ENCODE measurements at places on chromosomes 12 and 14. TPM values are rescaled to one million over a fixed set of nuclear protein-coding genes. Genes with fewer than 3 reads are reported as not detected.

- no peak for DNase-seq
Measured at GRCh38 chr12:41438854-41439541, 250.9 kb downstream of the PDZRN4 start.

- DNase-seq = no peak
Measured at GRCh38 chr14:70721542-70721941, 79.8 kb downstream of the TTC9 start.

DNA sequence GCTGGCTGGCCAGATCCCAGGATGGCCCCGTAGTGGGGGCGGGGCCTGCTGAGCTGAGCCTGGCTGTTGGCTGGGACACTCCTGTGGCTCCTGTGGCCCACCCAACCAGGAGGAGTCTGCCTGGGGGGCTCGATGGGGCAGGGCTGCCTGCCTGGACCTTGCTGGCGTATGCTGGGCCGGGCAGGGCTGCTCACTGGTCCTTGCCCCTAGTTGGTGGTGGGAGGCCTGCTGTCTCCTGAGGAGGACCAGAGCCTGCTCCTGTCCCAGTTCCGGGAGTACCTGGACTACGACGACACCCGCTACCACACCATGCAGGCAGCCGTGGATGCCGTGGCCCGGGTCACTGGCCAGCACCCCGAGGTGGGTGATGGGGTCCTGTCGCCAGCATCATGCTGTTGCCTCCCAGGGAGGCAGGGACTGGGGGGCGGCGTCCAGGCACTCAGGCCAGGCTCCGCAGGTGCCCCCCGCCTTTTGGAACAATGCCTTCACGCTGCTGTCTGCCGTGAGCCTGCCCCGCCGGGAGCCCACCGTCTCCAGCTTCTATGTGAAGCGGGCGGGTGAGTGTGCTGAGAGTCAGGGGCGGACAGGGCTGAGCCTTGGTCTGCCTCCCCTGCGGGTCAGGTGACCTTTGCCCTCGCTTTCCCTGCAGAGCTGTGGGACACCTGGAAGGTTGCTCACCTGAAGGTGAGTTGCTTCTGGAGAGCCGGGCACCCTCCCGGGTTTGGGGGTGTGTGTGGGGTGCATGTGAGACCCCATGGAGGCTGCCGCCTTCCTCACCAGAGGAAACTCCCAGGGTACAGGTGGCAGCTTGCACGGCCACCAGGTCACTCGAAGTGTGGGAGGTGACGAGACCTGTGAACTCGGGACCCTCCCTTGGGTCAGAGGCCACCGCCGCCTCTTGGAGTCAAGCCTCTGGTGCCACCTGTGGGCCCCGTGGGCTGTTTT is 3.4 kb downstream of the NOC4L start:
- DNase-seq = peak; percentile 72

- no peak for DNase-seq
Measured at GRCh38 chr12:101619026-101619786, 24.4 kb downstream of the MYBPC1 start.

The RIPK3 gene
- total RNA-seq = 33.2 TPM

DNA sequence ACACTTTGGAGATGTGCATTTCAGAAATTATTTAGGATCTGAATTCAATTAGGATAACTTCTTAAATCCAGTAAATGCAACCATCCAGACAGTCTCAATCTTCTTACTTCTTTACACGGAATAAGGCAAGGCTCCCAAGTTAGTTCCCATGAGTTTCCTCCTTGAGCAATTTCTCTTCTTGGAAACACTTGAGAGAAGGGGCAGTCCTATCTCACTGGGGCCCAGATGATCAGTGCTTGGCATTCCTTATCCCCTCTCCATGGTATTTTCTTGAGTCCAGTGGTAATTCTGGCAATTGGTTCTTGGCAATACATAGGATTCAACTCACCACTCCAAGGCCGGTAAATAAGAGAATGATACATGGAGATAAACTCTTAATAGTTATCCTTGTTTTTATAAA is 87.1 kb upstream of the PTHLH start:
- DNase-seq = no peak

DNA sequence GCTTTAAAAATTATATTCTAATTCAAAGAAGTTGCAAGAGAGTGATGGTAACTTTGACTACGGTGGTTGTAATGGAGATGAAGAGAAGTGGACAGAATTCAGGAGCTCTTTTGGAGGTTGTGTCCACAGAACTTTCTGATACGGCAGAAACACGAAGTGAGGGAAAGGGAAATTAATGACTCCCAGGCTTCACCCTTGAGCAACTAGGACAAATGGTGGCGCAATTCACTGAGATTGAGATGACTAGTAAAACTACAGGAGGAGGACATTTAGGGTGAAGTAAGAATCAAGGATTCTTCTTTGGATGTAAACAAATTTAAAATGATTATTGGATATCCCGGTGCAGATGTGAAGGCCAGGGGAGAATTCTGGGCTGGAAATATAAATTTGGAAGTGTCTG is 212.6 kb downstream of the PTPRO start:
- DNase-seq = no peak

- DNase-seq = no peak
Measured at GRCh38 chr12:65093606-65094005, 27.5 kb downstream of the WIF1 start.

The NOS1 gene
- not detected for total RNA-seq

DNA sequence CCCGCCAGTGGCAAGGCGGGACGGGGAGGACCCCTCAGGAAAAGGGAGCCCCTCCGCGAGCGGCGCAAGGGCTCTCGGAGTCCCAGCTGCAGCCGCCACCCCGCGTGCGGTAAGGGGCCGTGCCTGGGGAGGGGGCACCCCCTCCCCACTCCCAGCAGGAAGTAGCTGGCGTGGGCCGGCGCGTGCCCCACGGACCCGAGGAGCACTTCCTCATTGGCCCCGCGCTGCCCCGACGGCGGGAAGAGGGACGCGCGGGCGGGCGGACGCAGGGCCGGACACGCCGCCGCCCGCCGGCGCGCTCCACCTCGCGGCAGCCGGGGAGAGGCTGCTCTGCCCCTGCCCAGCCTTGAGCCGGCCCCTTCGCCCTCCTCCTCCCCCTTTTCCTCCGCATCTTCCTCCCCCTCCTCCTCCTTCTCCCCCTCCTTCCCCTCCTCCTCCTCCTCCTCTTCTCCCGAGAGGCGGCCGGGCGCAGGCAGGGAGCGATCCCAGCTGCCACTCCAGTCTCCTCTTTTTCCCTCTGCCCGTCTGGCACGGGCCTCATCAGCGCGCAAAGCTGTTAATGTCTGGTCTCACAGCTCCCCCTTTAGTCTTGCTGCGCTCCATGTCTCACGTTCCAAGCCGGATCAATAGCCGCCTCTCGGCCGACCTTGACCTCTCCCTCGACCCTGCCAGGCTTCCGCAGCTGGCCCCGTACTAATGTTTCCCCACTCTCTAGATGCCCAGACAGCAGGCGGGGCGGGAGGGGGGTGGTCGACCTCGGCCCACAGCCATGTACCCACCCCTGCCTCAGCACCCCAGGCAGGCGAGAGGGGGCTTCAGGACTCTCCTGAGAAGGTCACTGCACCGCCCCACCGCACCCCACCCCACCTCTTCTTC is 2.6 kb upstream of the BCL11B start:
- DNase-seq = no peak

DNA sequence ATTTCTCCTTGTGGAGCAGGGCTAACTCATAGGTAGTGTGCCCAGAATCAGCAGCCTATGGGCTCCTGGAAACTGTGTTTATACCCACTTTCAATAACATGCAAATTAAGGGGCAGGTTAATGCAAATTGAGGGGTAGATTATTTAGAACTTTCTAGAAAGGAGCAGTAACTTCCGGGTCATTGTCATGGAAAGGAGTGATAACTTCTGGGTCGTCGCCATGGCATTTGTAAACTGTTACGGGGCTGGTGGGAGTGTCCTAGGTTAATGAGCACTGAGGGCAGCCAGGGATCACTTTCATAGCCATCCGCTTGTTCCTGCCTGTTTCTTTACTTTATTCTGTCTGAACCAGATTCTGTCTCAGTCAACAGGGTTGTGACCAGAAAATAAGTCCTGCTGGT is 143.3 kb upstream of the RFLNA start:
- no peak for DNase-seq

DNA sequence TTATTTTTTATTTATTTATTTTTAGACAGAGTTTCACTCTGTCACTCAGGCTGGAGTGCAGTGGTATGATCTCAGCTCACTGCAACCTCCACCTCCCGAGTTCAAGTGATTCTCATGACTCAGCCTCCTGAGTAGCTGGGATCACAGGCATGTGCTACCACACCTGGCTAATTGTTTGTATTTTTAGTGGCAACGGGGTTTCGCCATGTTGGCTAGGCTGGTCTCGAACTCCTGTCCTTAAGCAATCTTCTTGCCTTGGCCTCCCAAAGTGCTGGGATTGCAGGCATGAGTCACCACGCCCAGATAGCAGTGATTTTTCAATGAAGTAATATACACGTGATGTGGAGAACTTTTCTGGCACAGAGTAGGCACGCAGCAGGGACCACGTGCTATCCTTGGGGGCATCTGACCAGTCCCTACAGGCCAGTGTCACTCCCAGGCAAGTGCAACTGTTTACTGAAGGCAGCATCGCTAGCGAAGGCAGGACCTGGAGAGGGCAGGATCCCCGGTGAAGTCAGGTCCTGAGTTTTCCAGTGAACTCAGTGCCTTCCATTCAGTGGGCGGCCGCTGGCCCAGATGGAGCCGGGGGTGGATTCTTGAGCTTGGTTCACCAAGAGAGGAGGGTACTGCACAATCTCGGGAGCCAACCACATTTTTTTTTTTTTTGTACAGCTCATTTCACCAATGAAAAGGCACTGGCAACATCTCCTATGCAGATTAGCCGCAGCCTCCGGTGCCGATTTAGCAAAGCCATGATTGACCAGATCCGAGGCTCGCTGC is 11.1 kb upstream of the CLMN start:
- no peak for DNase-seq

GRCh38 chr14:55318694-55319093 is 47.5 kb downstream of the FBXO34 start:
- DNase-seq = no peak

DNA sequence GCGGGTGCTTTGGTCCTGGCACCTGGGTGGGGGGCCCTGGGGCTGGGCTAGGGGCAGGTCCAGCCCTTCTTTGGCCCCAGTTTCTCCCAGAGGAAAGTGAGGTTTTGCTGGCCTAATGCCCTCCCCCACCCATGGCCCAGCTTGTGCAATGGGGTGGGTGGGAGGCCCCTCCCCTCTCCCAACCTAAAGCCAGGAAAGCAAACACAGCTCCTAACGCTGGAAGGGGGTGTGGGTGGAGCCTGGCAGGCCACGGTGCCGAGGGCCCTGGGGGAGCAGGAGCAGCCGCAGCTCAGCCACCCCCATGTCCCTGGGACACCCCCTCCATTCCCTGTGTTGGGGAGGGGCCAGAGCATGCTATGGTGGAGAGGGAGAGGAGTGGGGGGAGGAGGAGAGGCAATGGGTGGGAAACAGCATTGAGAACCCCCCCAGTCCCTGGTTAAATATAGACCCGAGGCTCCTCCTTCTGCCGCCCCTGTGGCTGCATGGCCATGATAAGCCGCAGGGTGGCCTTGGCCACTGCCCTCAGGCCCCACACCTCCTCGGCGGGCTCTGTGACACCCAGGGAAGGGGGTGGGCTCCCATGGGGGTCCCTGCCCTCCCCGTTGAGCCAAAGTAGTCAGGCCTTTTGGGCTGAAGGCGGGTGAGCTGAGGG is 4.7 kb downstream of the EXOC3L4 start:
- no peak for DNase-seq

GRCh38 chr14:102272392-102272791 is 32.6 kb downstream of the MOK start:
- DNase-seq = no peak
